CD4-positive, CD25-positive, alpha-beta regulatory T cell (primary cell): ENCODE measurements at places on chromosomes 6 and 20. TPM values are rescaled to one million over a fixed set of nuclear protein-coding genes. Genes with fewer than 3 reads are reported as not detected.

DNA sequence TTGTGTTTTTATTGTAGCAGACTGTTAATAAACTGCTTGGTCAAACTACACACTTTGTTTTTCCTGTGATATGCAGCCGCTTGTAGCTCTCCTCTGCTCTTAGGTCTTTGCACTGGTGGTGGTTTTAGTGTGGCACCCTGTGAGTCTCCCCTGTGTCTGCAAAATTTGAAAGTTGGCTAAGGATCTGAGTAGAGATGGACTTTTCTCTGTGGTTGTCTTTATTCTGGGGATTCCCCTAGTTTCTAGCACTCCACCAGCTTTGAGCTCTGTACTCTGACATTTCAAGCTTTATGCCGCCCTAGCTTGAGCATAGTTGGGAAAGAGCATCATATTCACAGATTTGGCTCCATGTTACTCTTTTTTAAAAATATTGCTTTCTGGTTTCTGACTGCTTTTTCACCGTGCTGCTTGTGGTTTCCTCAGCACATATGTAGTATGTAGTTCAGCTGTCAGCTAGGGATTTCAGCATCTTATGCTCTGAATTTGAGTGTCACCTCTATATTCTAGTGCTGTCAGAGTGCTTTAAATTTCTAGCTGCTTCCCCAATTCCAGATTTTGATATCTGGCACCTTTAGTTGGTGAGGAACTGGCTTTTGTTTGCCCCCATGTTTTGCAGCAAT lies 25.4 kb downstream of the CDYL start:
- DNase-seq: no peak

- DNase-seq: no peak
These were observed 18.7 kb downstream of the RAB5IF start for GRCh38 chr20:36624068-36624943.

DNA sequence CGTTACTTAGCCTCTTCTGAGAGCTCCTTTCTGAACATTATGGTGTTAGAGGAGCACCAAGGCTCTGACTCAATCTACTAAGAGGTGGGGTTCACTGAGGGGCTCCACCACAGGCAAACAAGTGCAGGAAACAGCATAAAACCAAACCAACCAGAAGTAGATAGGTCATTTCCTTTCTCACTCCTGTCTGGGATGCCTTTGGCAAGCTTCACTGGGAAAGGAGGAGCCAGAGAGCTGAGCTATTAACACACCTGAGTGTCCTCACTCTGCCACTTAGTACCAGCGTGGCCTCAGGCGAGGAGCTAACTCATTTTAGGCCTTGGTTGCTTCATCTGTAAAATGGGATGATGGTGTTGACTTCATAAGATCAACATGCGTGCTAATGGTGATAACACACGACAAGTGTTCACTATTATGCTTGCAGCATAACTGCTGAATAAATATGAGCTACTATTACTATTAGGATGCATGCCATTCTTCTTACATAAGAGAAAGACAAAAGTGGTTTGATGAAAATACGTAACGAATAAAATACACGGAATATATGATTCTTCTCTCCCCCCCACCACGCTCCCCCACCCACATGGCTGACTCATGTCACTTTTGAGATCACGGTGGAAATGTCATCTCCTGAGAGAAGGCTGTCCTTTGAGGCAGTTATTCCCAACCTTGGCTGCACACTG lies 185.4 kb downstream of the BCAS1 start:
- no peak for DNase-seq

GRCh38 chr6:135657207-135657606 lies 159.7 kb upstream of the AHI1 start:
- no peak for DNase-seq

DNA sequence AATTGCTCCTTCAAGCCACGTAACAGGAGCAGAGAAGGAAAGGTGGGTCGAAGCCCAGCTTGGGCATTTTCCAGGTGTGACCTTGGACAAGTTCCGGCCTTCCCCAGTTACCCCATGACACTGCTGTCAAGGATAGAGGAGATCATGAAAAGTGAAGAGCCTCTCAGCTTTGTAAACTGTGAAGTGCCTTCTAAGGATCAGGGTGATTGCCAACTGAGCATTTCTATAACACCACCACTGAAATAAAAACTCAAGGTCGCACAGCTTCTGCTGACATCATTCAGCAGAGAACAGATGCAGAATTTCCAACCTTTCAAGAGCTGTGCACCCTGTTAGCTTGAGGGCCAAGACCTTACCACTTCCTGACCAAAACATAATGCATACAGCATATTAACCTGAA lies 24.0 kb upstream of the ZMYND8 start:
- peak; percentile 62 for DNase-seq

DNA sequence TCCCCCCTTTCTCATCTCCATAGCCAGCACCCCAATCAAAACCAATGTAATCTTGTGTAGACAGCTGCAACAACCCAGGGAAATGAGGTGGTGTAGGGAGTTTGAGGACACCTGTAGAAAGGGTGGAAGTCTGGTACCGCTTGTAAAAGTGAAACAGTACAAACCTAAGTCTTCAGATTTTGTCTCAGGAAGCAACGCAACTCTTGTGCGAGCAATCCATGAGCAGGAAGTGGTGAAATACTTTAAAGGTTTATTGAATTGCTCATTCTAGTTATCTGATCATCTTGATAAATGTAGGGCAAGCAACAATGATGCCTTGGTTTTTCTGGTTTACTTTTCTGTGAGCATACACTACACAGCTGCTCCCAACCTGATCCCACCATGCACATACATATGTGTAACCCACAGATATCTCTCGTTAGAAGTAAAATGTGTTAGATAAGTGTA lies 71.1 kb upstream of the THEMIS start:
- peak; percentile 7 for DNase-seq

DNA sequence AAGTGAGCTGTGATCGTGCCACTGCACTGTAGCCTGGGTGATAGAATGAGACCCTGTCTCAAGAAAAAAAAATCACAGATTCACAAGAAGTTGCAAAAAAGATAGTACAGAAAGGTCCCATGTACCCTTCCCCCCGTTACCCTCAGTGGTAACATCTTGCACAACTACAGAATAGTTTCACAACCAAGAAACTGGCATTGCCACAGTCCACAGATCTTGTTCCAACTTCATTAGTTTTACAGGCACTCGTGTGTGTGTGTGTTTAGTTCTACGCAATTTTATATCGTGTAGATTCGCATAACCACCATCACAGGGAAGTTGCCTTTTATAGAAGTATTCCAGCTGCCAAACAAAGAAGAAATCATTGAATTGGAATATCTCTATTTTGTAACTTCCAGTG lies 19.1 kb downstream of the SPATA2 start:
- DNase-seq: no peak

DNA sequence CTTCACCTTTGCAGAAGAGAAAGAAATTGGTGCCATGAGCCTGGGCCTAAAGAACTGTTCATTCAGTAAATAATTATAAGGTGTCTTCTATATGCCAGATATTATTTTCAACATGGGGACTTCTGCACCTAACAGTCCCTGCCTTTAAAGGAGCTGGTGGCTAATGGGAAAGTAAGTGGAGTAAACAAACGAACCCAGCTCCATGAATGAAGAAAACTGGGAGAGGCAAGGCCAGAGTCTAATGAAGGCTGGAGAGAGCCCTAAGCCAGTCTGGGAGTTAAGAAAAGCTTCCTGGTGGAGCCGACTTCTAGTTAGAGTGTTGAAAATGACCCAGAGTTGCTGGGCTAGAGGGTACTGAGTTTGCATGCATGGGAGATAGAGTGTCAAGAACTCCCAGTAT lies 24.2 kb upstream of the EFHC1 start:
- no peak for DNase-seq

DNA sequence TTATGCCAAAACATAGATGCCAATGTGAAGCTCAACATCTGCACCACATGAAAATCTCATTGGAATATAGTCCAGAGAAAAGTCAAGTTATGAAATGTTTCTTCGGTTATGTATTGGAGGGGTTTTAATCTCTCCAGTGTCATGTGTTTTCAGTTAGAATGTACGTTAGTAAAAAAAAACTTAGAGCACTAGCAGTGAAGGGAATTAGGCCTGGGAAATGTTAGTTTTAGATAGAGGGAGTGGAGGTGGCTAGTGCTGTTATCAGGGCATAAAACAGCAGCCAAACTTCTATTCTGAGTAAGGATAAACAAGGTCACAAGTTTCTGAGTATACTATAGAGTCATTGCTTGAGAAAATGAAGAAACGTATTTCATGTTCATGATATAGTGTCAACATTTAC lies 42.9 kb downstream of the HDGFL1 start:
- no peak for DNase-seq

- DNase-seq: no peak
These were observed 756.3 kb downstream of the BCKDHB start for GRCh38 chr6:80862756-80863155.

DNA sequence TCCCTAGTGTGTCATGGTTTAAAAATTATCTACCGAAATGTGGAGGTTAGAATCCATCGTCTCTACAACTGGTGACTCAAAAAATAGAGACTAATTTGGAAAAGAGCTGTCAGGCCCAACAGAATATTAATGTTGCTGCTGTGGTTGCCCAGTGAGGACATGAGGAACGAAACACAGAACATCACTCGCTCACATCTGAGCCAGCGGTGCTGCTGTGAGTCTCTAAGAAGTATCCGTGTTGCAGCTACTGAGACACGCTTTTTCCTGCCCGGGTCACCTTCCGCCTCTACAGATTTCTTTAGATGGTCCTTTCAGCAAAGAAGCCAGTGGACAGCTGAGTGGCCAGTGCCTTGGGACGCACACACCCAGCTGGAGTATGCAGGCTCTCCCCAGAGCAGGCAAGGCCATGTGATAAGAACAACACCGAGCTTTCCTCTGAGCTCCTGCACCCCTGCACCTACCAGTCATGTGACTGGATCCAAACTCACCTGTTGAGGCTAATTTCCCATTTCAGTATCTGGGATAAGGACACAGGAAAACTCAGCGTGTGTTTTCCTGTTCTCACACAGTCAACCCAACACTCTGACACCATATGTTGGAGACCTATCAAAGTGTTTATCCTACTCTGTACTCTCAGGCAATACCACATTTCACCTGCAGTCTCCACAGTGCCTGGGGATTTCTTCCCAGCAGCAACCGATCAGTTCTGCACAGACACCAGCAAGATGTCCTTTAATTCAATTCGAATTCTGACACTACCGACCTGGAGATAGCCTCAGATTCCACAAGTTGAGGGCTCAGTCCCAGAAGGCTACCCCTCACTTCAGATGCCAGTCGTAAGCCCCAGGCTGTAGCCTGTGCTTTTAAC lies 119.0 kb upstream of the RPS6KA2 start:
- no peak for DNase-seq

- DNase-seq: no peak
These were observed 10.2 kb downstream of the SLC29A1 start for GRCh38 chr6:44233567-44234100.

GRCh38 chr6:22709803-22710202 lies 140.4 kb downstream of the HDGFL1 start:
- DNase-seq: no peak

GRCh38 chr6:42771741-42772100 lies 10.1 kb upstream of the BICRAL start:
- DNase-seq: peak; percentile 56

DNA sequence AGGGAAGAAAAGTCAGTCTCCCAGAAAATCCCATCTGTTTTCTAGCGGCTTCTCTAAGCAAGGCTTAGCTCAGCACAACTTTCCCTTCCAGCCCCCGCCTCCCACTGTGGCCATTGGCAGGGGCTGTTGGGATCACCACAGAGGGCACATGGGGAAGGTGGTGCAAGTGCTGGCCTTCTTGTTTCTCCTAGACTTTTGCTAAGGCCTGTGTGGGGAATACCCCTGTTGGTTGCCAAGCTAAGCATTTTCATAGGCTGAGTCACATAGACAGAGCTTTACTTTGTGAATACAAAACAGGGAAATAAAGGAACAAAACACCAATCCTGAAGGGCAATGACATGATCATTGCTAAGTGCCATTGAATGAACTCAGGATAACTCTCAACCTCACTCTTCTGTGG lies 32.4 kb upstream of the TIAM2 start:
- DNase-seq: no peak

GRCh38 chr6:137763886-137764285 lies 103.2 kb upstream of the TNFAIP3 start:
- DNase-seq: no peak

DNA sequence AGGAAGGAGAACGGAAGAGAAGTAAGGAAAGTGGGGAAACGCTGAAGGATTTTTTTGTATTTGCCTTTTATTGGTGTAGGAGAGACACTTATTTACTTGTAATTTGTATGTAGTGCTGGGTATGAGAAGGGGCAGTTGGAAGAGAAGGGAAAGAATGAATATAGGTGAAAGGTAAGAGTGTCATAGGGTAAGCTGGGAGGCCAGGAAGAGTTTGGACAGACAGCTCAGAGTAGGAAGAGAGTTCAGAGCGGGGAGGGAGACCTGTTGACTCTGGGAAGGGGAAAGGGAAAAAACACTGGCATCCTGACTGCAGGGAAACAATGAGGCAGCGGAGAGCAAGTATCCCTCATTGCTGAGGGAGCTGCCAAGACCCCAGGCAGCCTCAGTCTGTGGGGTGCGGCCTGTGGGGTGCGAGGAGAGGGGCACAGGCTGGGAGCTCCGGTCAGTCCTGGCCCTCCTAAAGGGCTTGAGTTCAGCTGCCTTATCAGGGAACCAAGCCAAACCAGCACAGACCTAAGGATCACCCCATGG lies 3.1 kb downstream of the TRAF3IP2 start:
- no peak for DNase-seq

- DNase-seq: no peak
These were observed 37.3 kb downstream of the IPCEF1 start for GRCh38 chr6:154319231-154319858.

GRCh38 chr20:21387528-21387927 lies 9.8 kb downstream of the NKX2-4 start:
- DNase-seq: no peak

DNA sequence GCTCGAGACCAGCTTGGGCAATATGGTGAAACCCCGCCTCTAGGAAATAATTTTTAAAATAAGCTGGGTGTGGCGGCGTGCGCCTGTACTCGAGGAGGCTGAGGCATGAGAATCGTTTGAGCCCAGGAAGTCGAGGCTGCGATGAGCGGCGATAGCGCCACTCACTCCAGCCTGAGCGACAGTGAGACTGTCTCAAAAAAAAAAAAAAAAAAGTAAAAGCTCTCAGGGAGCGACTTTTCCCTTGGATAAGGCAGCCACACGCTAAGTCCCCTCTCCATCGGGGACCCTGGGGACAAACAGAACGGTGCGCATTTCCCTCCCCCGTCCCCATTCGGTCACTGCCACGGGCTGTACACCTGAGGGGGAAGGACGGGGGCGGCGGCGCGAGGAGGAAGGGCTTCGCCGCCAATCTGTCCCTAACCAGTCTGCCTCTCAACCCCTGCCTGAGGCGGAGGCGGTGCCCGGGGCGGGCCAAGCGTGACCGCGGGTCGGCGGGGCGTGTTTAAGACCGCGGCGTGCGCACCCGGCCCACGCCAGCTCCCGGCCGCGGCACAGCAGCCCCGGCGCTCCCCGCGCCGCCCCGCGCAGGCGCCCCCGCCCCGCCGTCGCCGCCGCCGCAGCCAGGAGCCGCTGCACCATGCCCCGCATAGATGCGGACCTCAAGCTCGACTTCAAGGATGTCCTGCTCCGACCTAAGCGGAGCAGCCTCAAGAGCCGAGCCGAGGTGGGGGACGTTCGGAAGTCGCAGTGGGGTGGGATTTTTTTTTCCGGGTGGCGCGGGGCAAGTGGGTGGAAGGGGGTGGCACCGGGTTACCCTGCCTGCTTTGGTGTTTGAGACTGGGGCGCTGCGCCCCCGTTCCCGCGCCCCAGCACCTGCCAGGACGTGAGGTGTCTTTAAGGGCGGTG lies at the start of gene GMPR:
TSS of gene GMPR (plus strand) at position 531 of the 906 bp plus-strand sequence. CDS start at position 638, 107 bp downstream.
- peak; percentile 86 for DNase-seq

CDH26 gene
- total RNA-seq: 1.0 TPM

CST4 gene
- total RNA-seq: not detected

CRNKL1 gene
- total RNA-seq: 16.7 TPM

OPRM1 gene
- total RNA-seq: not detected

LAMA5 gene
- 0.91 TPM for total RNA-seq

RHAG gene
- total RNA-seq: not detected

SIRPD gene
- not detected for total RNA-seq

SPATA25 gene
- 0.54 TPM for total RNA-seq

WFDC5 gene
- total RNA-seq: not detected
